ENCODE measurements at places on chromosomes 11 and 22.

DNA sequence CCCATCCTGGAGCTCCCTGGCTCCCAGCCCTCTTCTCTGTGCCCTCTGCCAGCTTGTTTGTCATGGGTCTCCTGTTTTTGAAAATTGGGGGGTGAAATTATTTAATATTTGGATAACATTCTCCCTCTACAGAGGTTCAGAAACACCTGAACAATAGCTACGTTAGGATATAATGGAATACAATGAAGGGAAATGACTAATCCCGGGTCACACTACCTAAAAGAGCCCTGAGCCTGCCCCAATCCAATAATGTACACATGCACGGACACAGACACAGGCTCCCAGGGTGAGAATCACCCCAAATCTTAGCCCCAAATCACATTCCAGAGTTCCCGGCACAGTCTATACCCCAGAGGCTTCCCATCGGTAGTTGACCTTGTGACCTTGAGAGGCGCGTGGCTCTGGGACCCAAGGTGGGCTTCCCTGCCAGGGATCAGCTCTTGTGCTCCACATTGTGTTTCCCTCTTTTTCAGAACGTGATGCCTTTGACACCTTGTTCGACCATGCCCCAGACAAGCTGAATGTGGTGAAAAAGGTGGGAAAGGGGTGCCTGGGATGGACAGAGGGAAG, 135.5 kb downstream of the PARVA start:
- DNase-seq: no peak

DNA sequence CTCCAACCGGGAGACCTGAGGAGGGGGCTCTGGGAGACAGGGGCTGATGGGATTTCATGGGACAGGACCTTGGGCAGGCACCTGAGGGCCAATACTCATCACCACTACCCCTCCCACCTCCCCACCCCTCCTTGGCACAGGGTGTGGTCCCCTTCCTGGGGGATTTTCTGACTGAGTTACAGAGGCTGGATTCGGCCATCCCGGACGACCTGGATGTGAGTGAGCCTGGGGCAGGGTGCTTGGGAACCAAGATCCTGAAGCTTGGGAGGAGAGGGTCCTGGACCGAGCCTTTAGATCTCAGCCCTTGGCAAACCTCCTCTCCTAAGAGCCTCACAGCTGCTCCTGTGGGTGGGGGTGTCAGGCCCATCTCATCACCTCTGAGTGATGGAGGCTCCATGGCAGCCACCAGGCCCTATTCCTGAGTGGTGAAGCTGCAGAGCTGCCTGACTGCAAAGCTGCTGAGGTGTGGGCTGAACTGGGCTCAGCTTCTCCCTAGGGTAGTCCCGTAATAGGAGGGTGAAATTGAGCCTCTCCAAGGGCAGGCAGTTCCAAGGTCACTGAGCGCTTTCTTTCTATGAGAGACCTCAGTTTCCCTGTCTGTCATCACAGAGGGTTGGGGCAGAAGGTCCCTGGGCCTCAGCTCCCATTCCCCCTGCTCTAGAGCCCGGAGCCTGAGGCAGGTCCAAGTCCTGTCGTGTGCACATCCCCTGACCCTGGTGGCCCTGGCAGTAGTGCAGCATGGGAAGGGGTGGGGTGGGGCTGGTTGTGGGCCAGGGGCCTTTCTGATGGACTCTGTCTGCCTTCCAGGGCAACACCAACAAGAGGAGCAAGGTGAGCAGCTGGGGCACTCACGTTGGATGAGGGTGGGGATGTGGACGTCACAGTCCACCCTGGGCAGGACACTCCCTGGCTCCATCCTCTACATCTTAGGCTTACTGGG, 6.5 kb downstream of the RGL4 start:
- DNase-seq: no peak

DNA sequence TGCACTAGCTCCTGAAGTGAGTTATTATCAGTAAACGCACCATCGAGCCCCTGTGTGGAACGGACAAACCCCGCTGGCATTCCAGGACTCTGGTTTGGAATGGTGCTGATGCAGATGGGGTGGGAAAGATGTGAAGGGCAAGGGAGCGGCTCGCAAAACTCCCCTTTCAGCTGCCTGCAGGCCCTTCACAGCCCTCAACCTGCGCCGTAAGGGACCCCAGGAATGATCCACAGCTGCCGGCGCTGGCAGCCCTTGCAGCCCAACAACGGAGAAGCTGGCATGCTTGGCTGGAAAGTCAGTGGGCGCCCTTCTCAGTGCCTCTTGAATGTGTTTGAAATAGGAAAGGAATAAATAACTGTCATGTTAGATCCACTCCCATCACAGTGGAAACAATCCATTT, 1445.5 kb downstream of the BRD1 start:
- no peak for DNase-seq

- no peak for DNase-seq
These were observed 56.3 kb upstream of the PDE3B start for GRCh38 chr11:14587258-14587657.

- no peak for DNase-seq
These were observed 119.2 kb downstream of the PHF21B start for GRCh38 chr22:44890416-44891292.

DNA sequence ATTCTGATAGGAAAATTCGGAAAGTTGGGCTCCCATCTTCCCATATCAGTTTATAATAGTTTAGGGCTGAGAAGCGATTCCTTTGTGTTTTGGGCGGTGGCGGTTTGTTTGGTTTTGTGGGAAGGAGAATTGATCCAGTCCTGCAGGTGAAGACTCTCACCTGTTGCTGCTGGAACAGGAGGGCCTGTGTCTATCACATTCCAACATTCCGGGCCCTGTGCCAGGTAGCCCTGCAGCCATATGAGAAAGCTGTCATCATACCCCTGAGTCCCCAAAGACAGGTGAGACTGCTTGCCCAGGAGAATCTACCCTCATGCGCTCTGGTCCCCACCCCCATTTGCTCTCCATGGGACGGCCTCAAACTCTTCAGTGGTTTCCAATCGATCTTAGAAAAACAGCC, 62.1 kb downstream of the TRAF6 start:
- DNase-seq: no peak
